ENCODE measurements at places on chromosomes 11 and 22.

- no peaks in the 10 kb centered on the region for H3K36me3 ChIP-seq
- H3K4me1 ChIP-seq: no peaks in the 10 kb centered on the region
- DNase-seq: no peak
- H3K4me3 ChIP-seq: no peak overlapping the region
These were observed 61.1 kb upstream of the BDNF start for GRCh38 chr11:27761356-27761755.

DNA sequence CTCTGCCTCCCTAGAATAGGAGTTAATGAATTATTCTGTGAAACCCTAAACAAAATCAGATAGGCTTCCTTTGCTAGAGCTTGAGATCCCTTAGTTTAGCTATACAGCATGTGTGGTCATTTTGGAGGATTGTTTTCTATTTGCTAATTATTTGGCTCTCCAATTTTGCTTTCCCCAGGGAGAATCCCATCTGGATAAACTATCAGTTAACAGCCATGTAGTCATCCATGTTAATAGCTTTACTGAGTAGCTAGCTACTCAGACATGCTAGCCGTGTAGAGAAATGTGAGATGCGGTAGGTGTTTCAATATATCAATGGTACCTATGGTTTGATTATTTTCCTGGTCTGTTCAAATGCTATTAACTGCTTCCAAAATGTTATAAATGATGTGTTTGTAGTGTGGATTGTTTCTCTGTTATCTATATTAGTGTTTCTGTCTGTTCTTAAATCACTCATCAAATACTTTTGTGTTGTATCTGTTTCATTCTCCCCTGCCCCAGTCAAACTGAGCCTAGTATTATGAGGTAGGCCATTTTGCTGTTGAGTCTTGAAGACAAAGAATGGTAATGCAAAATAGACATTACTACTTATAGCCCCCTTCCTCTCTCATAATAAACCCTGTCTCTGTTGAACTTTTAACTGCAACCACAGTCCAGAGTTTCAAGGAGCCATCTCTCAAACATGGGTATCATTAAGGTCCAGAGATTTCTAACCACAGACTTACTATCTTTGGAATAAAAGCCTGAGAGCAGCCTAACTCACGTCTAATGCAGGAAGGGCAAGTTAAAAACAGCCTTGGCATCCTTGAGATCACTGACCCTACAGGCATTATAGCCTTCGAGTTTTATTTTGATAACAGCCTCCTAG, 56.1 kb upstream of the GRAMD1B start:
- H3K4me1 ChIP-seq: no peaks in the 10 kb centered on the region
- H3K4me3 ChIP-seq: no peak overlapping the region
- no peaks in the 10 kb centered on the region for H3K27me3 ChIP-seq

DNA sequence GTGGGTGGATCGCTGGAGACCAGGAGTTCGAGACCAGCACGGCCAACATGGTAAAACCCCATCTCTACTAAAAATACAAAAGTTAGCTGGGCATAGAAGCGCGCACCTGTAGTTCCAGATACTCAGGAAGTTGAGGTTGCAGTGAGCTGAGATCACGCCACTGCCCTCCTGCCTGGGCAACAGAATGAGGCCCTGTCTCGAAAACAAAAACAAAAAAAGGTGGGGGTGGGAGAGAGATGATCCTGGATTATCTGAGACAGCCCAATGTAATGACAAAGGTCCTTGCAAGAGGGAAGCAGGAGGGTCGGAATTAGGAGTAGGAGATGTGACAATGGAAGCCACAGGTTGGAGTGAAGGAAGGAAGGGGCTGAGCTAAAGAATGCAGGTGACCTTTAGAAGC, 87.6 kb upstream of the APOA1 start:
- H3K4me1 ChIP-seq: peaks cover 13% of the 10 kb centered on the region
- peaks cover 5% of the 10 kb centered on the region for H3K36me3 ChIP-seq
- H3K27me3 ChIP-seq: no peaks in the 10 kb centered on the region
- H3K4me3 ChIP-seq: no peak overlapping the region
- H3K27ac ChIP-seq: peak overlapping the region; percentile 1

- H3K27me3 ChIP-seq: no peaks in the 10 kb centered on the region
- H3K36me3 ChIP-seq: no peaks in the 10 kb centered on the region
- DNase-seq: no peak
- H3K27ac ChIP-seq: no peak within 1 kb of the TSS
These were observed at the start of gene OR4C16 for GRCh38 chr11:55571828-55572227. OR4C16 (plus strand) TSS chr11:55572128; CDS start chr11:55572128, 0 bp downstream.

GRCh38 chr11:17412488-17413180, 24.2 kb upstream of the KCNJ11 start:
- no peak for DNase-seq
- H3K4me3 ChIP-seq: no peak overlapping the region
- H3K4me1 ChIP-seq: no peaks in the 10 kb centered on the region
- H3K36me3 ChIP-seq: no peaks in the 10 kb centered on the region
- no peak overlapping the region for H3K27ac ChIP-seq

DNA sequence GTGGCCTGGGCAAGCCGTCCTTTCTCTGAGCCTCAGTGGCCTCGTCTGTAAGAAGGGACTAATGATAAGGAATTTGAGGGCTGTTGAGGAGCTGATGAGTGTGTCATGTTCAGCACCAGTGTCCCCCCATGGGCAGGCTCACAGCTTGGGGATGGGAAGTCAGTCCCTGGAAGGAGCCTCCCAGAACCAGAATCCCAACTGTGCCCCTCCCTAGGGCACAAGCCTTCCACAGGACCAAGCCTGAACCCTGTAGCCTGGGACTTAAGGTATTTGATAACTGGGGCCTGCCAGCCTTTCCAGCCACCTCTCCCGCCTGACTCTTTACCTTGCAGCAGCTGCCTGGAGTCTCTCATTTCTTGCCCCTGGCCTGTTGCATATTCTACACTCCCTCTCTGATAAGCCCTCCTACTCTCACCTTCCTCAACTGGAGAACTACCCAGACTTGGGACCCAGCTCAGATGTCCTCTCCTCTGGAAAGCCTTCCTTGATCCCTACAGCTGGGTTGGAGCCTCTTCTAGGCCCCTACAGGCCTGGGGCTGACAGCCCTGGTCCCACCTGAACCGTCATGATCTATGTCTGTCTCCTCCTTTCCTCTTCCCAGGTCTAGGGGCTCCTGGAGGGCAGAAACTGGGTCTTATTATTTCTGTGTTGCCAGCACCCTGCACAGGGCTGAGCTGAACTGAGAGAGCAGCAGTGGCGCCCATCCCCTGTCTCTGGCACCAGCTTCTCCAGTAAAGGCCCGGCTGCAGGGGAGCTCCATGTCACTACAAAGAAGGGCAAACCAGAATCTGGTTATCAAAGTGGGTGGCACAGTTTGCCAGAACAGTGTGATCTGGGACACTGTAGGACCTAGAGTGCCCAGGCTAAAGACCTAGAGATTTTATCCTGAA, 1.6 kb downstream of the P2RY2 start:
- H3K4me1 ChIP-seq: peaks cover 42% of the 10 kb centered on the region
- DNase-seq: no peak
- H3K4me3 ChIP-seq: no peak overlapping the region
- H3K36me3 ChIP-seq: no peaks in the 10 kb centered on the region

- no peaks in the 10 kb centered on the region for H3K36me3 ChIP-seq
- H3K4me1 ChIP-seq: peaks cover 4% of the 10 kb centered on the region
- no peak overlapping the region for H3K4me3 ChIP-seq
- no peak overlapping the region for H3K27ac ChIP-seq
These were observed 13.4 kb downstream of the SYT13 start for GRCh38 chr11:45272701-45273100.

DNA sequence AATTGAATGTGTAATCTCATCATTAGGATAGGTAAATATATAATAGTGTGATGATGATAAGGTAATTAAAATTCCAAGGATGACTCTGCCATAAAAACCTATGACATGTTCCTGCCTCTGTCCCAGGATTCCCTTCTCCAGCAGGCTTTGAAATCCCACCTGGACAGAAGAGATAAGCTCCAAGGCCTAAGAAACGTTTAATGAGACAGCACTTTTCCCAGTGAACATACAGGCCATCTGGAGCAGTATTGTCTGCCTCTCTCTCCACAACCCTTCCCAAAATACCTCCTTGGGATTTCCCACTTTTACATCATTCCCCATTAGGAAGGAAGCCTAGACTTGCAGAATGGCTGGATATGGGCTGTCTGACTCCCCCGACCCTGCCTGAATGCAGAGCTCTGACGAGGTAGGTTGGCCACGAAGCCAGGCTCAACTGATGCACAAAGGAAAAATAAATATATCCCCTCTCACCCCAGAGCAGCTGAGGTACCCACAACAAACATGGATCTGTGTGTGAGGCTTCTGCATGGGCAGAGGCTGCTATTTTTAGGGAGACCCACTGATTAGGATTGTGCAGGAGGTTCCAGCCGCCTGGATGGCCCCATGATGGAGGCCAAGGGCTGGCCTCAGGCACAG, 71.0 kb downstream of the TMPRSS5 start:
- no peaks in the 10 kb centered on the region for H3K36me3 ChIP-seq
- DNase-seq: no peak

GRCh38 chr11:128715691-128716561, 22.1 kb downstream of the FLI1 start:
- no peaks in the 10 kb centered on the region for H3K4me1 ChIP-seq
- no peak overlapping the region for H3K4me3 ChIP-seq
- no peak for DNase-seq
- H3K27me3 ChIP-seq: no peaks in the 10 kb centered on the region
- H3K36me3 ChIP-seq: no peaks in the 10 kb centered on the region
- H3K27ac ChIP-seq: no peak overlapping the region

GRCh38 chr11:18384157-18384641, 10.2 kb upstream of the LDHA start:
- DNase-seq: peak; percentile 82
- peak overlapping the region; percentile 90 for H3K27ac ChIP-seq
- H3K4me1 ChIP-seq: peaks cover 21% of the 10 kb centered on the region
- no peak overlapping the region for H3K4me3 ChIP-seq

DNA sequence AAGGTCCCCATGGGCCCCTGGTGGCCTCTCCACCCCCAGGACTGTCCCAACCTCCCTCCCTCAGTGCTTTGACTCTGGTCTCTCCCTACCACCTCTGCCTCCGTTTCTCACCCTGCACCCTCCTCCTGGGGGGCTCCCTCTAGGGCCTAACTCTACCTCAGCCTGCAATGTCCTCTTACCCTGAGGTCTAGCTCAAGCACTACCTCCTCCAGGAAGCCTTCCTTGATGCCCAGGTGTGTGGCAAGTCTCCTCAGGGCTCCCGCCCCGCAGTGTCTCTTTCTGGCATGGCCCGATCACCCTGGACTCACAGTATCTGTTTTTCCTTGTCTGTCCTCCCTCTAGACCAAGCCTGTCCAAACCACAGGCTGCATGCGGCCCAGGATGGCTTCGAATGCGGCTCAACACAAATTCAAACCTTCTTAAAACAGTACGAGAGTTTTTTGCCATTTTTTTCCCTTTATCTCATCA, 90.8 kb downstream of the PHF21B start:
- H3K36me3 ChIP-seq: no peaks in the 10 kb centered on the region
- no peaks in the 10 kb centered on the region for H3K27me3 ChIP-seq
- H3K4me3 ChIP-seq: no peak overlapping the region
- no peak for DNase-seq
- H3K4me1 ChIP-seq: no peaks in the 10 kb centered on the region

- no peaks in the 10 kb centered on the region for H3K27me3 ChIP-seq
- no peaks in the 10 kb centered on the region for H3K4me1 ChIP-seq
- H3K4me3 ChIP-seq: no peak overlapping the region
- no peak for DNase-seq
These were observed 41.1 kb downstream of the PHF21B start for GRCh38 chr22:44968736-44969135.

DNA sequence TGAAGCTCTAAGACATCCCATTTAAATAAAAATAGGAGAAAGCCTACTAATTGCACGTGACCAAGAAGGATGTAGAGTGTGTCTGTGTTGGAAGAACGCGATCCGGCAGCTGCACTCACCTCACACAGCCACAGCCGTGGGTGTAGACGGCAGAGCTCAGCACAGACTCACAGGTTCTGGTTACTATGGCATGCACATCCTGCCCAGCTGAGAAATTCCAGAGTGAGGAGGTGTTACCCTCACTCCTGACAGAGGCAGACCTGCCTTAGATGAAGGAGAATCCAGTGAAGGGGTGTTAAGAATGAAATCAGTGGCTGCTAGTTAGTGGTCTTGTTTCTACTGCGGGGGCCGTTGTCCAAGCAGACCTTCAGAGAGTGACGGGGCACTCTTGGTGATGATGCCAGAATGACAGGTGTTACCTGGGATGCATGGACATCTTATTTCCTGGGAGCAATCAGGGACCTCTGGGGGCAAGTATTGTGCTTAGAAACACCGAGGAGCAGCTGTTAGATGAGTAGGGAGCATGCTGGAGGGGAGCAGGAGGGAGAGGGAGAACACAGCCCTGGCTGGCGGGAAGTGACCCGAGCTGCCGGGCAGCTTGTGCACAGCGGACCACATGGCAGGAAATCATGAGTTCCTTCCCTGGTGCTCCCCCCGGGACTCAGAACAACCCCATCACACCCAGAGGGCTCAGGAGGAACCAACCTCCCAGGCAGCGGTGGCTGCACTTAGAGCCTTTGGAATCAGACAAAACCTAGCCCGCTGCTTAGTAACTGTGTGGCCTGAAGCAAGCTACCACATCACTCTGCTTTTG, 12.3 kb downstream of the KCNJ5 start:
- no peak overlapping the region for H3K27ac ChIP-seq
- H3K4me3 ChIP-seq: no peak overlapping the region
- no peak for DNase-seq
- no peaks in the 10 kb centered on the region for H3K27me3 ChIP-seq
- H3K4me1 ChIP-seq: peaks cover 6% of the 10 kb centered on the region
- no peaks in the 10 kb centered on the region for H3K36me3 ChIP-seq

DNA sequence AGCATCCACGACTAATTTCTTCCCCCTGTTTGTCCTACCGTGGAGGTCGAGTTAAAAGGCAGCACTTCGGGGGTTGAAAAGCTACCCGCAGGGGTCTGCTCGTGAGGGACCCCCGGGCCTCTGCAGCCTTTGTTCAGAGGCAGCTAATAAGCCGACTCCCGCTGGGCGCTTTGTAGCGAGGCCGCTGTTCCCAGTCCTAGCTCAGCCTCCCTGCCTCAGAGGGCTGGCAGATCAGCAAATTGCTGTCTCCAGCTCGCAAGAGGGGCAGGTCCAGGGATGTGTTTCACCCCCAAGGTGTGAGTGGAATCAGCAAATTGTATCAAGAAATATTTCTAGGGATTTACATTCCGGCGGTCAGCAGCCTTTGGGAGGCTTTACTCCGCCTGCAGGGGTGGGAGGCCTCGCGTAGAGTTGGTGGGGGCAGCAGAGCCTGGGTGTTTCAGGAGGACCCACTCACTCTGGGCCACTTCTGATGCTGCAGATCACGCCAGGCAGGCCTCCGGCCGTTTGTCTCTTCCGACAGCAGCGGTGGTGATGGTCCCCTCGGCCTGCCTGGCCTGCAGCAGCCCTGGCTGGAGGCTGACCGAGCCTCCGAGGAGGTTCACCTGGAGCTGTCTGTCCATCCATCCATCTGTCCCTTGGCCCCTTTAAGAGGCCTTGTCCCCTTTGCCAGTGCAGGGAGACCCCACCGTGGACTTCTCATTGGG, 21.6 kb upstream of the KCNQ1OT1 start:
- H3K27me3 ChIP-seq: no peaks in the 10 kb centered on the region
- H3K4me3 ChIP-seq: no peak overlapping the region
- H3K4me1 ChIP-seq: peaks cover 21% of the 10 kb centered on the region
- DNase-seq: no peak

GRCh38 chr11:129418039-129418438, 42.4 kb downstream of the BARX2 start:
- H3K4me1 ChIP-seq: peaks cover 27% of the 10 kb centered on the region
- no peak overlapping the region for H3K27ac ChIP-seq
- DNase-seq: no peak
- no peaks in the 10 kb centered on the region for H3K27me3 ChIP-seq
- H3K4me3 ChIP-seq: no peak overlapping the region

All from Caco-2 (cell line).